Activated CD4-positive, alpha-beta memory T cell treated with anti-CD3 and anti-CD28 coated beads for 36 hours (primary cell): ENCODE measurements at places on chromosomes 2 and 18. TPM values are rescaled to one million over a fixed set of nuclear protein-coding genes. Genes with fewer than 3 reads are reported as not detected.

DNA sequence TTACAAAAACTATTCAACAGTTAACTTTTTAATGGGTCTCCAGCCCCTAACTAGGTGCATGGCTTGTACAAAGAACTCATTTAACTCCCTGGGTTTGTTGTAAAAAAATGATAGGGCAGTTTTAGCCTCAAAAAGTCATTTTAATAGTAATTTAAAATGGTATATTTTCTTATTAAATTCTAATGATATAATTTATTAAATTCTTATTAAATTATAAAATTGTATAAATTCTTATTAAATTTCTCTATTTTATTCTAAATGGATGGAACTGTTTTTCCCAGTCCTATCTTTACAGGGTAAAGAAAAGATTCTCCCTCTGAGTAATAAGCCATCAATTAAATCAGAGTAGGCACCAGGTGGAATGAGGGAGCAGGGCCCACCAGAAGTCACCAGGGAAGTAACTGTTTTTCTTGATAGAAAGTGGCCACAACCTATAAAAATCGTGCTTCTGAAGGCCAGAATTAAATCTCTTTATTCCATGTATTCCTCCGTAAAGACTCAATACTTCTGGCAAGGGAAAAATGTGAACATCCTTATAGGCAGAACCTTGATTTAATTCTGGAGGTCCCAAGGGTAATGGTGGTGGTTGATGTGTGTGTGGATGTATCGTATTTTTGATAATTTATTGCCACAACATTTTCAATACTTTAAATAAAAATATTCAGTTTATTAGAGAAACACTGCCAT is 814 bp downstream of the FKBP7 start:
- H3K4me1 ChIP-seq: peaks cover 28% of the 10 kb centered on the region
- H3K36me3 ChIP-seq: no peaks in the 10 kb centered on the region
- H3K27me3 ChIP-seq: no peaks in the 10 kb centered on the region

GRCh38 chr18:62125702-62126101 is 61.2 kb downstream of the PIGN start:
- H3K36me3 ChIP-seq: peaks cover 1% of the 10 kb centered on the region
- H3K4me3 ChIP-seq: no peak overlapping the region
- no peak overlapping the region for H3K27ac ChIP-seq
- H3K4me1 ChIP-seq: peaks cover 4% of the 10 kb centered on the region
- no peaks in the 10 kb centered on the region for H3K27me3 ChIP-seq
- no peak for DNase-seq

- no peak overlapping the region for H3K4me3 ChIP-seq
- no peaks in the 10 kb centered on the region for H3K36me3 ChIP-seq
- no peak overlapping the region for H3K27ac ChIP-seq
- H3K27me3 ChIP-seq: peaks cover 23% of the 10 kb centered on the region
- peaks cover 8% of the 10 kb centered on the region for H3K4me1 ChIP-seq
Measured at GRCh38 chr2:954687-955000, 4.0 kb downstream of the SNTG2 start.

GRCh38 chr2:46470114-46470628 is 9.2 kb upstream of the TMEM247 start:
- H3K27ac ChIP-seq: no peak overlapping the region
- H3K36me3 ChIP-seq: peaks cover 4% of the 10 kb centered on the region
- H3K4me3 ChIP-seq: no peak overlapping the region
- H3K27me3 ChIP-seq: no peaks in the 10 kb centered on the region
- no peak for DNase-seq
- no peaks in the 10 kb centered on the region for H3K4me1 ChIP-seq

The C2orf81 gene
- total RNA-seq: 2.8 TPM

DNA sequence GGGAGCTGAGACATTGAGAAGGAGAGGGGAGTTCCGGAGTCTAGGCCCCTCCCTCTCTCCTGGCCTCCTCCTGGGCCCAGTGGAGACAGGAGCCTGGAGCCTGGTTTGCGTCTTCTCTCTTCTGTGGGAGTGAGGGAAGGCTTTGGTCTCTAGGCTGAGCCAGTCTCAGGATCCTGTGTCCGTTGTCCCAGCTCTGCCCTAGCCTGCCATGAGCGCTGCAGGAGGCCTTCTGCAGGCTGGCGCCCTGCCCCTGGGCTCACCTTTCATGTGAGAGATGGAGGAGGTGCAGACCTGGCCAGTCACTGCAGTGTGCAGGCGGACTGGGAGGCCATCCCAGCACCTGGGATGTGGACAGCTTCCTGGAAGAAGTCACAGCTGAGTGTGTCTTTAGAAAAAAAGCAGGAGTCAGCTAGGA is 8.7 kb downstream of the IMPA2 start:
- no peaks in the 10 kb centered on the region for H3K4me1 ChIP-seq
- H3K27ac ChIP-seq: no peak overlapping the region
- no peak for DNase-seq
- no peaks in the 10 kb centered on the region for H3K27me3 ChIP-seq

The RAMP1 gene
- 0.97 TPM for total RNA-seq

- H3K4me3 ChIP-seq: peak overlapping the region; percentile 57
- no peak for DNase-seq
- peaks cover 48% of the 10 kb centered on the region for H3K4me1 ChIP-seq
- no peaks in the 10 kb centered on the region for H3K27me3 ChIP-seq
- peak overlapping the region; percentile 91 for H3K27ac ChIP-seq
- peaks cover 2% of the 10 kb centered on the region for H3K36me3 ChIP-seq
Measured at GRCh38 chr2:70095720-70096670, 8.7 kb downstream of the PCBP1 start.

DNA sequence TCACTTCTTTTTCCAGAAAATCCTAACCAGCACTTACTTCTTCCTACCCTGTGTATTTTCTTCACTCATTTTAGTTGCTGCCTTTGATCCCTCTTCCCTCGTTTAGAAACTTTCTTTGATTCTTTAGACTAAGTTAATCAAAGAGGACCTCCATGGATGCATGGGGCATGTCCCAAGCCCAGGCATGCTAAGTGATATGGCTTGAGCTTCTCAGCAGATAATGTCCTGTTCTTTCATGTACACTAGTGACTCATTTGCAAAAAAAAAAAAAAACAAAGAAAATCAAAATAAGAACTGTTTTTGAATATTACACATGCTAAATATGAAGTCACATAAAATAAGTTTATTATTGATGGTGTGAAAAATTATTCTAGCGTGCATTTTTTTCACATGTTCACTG is 800.9 kb downstream of the SATB2 start:
- H3K27ac ChIP-seq: no peak overlapping the region
- no peaks in the 10 kb centered on the region for H3K36me3 ChIP-seq
- no peak overlapping the region for H3K4me3 ChIP-seq
- DNase-seq: no peak
- no peaks in the 10 kb centered on the region for H3K27me3 ChIP-seq

DNA sequence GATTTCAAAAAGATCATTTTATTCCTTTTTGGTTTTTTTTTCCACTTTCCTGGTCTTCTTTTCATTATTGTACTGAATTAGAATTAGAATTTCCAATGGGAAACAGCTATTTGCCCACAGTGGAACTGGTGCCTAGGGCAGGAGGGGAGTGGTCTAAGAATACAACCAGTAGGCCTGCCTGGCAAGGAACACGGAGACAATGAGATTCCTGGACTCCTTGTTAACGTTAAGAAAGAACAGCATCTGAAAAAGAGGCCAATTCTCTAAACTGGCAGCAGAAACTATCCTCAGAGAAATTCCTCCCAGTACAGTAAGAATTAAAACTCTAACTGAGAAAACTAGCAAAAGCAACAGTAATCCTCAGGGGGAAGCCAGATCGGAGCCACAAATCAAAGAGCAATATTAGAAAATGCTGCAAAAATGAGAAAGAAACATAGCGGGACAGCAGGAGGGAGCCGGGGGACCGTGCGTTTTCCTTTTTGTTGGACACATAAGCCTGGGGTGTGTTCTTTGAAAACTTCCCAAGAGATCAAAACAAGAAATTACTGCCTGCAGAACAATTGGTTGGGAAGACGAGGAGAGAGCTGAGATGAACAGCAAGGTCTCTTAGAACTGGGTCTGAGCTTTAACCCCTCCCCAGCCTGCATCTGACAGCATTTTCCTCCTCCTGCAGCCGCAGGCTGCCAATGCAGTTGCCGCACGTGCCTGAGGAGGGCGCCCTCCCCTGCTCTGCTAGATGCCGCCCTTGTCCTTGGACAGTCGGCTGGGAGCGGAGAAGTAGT is 776.0 kb downstream of the TSN start:
- H3K4me3 ChIP-seq: no peak overlapping the region
- no peak overlapping the region for H3K27ac ChIP-seq
- no peak for DNase-seq
- H3K36me3 ChIP-seq: no peaks in the 10 kb centered on the region

The DSC1 gene
- total RNA-seq: not detected

DNA sequence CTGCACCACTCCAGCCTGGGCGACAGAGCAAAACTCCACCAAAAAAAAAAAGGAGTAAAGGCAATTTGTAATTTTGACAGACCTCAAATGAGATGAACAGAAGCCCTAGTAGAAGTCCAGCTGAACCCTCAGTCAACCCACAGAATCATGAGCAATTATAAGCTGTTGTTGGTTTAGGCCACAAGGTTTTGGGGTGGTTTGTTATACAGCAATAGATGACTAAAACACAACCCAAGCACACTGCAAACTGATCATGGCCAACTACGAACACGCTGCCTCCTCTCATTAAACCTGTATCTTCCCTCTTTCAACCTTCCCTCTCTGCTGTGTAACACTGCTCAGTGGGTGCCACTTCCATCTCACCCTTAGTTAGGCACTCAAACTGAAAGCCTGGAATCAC is 22.1 kb downstream of the AAK1 start:
- H3K36me3 ChIP-seq: peaks cover 4% of the 10 kb centered on the region
- peak overlapping the region; percentile 34 for H3K27ac ChIP-seq

The CYBRD1 gene
- 0.86 TPM for total RNA-seq

DNA sequence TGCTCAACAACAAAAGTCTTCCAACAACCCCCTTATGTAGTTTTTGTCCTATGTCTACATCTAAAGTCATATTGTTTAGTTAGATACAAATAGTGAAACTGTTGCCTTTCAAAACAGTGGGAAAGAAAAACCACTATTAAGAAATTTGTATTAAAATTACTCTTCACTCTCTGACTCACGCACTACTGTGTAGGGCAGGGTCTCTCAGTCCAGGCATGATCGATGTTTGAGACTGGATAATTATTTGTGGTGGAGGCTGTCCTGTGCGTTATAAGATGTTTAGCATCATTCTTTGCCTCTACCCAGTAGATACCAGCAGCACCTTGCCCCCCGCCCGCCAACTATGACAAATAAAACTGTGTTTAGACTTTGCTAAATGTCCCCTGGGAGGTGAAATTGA is 369.4 kb upstream of the ZEB2 start:
- H3K27ac ChIP-seq: no peak overlapping the region
- DNase-seq: no peak
- peaks cover 10% of the 10 kb centered on the region for H3K27me3 ChIP-seq
- H3K36me3 ChIP-seq: no peaks in the 10 kb centered on the region
- no peak overlapping the region for H3K4me3 ChIP-seq

DNA sequence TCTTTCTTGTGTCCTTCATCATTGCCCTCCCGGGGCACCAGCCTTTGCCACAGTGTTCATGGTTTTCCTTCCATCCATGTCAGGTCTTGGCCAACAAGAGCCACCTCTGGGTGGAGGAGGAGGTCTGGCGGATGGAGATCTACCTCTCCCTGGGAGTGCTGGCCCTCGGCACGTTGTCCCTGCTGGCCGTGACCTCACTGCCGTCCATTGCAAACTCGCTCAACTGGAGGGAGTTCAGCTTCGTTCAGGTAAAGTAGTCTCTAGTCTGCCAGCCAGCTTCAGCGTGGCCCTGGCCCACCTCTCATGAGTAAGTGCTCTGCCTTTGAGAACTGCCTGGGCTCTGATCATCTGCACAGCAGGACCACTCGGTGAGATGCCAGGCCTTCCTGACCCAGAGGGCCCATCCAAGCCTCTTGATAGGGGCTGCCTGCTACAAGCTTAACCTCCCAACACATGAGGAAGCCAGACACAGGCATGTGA is 31.0 kb downstream of the STEAP3 start:
- DNase-seq: no peak
- H3K4me1 ChIP-seq: no peaks in the 10 kb centered on the region
- H3K27ac ChIP-seq: no peak overlapping the region
- no peak overlapping the region for H3K4me3 ChIP-seq
